ENCODE measurements at places on chromosomes 1 and 21. TPM values are rescaled to one million over a fixed set of nuclear protein-coding genes. Genes with fewer than 3 reads are reported as not detected.
A peak's percentile ranks its signal among the peaks of the same experiment; 100 is the strongest.

The MIGA1 gene
- total RNA-seq = 19.0 TPM

The SPRR1A gene
- total RNA-seq = not detected

The ANGPTL7 gene
- not detected for total RNA-seq

The PI4KB gene
- 50.3 TPM for total RNA-seq

The NUP210L gene
- total RNA-seq = not detected

The TSPAN2 gene
- total RNA-seq = 21.4 TPM

DNA sequence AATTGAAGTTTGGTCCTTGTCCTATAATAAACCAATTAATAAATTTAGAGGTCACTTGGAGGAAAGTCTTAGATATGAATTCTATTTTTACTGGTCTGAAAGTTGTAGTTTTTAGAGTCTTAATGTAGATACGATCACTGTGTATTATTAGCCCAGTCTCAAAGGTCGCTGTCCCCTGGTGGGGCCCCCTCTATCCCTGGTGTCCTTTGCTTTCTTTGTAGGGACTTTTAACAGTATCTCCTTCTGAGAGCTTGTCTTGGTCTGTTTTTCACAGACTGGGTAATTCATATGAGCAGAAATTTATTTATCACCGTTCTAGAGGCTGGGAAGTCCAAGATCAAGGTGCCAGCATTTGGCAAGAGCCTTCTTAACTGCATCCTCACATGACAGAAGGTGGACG lies 18.5 kb downstream of the CHD1L start:
- DNase-seq = no peak
- no peak overlapping the region for H3K27ac ChIP-seq
- H3K27me3 ChIP-seq = no peaks in the 10 kb centered on the region
- no peaks in the 10 kb centered on the region for H3K36me3 ChIP-seq

DNA sequence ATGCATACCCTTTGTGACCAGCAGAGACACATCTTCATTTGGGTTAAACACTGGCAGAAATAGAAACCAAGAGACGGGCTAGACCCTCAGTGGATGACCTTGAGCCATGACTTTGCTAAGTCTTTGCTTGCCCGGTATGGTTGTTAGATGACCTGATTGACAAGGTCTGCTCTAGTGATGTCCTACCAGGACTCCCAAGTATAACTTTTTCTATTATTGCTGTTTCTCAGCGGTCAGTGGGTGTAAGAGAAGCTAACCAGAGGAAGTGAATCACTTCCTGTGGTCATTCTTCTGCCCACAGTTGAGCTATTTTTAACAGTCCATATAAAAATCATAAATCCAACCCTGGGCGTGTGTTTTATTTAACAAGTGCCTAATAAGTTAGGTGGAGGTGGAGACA lies 126.2 kb upstream of the ETS2 start:
- no peak overlapping the region for H3K27ac ChIP-seq
- no peaks in the 10 kb centered on the region for H3K4me1 ChIP-seq
- H3K36me3 ChIP-seq = no peaks in the 10 kb centered on the region
- DNase-seq = no peak

- no peak overlapping the region for H3K4me3 ChIP-seq
- H3K4me1 ChIP-seq = no peaks in the 10 kb centered on the region
- H3K36me3 ChIP-seq = no peaks in the 10 kb centered on the region
- H3K27ac ChIP-seq = no peak overlapping the region
These were observed 261.6 kb downstream of the SPATA17 start for GRCh38 chr1:217892750-217893149.

GRCh38 chr1:37480125-37480466 lies 5.7 kb downstream of the ZC3H12A start:
- peaks cover 36% of the 10 kb centered on the region for H3K4me1 ChIP-seq
- no peaks in the 10 kb centered on the region for H3K36me3 ChIP-seq

DNA sequence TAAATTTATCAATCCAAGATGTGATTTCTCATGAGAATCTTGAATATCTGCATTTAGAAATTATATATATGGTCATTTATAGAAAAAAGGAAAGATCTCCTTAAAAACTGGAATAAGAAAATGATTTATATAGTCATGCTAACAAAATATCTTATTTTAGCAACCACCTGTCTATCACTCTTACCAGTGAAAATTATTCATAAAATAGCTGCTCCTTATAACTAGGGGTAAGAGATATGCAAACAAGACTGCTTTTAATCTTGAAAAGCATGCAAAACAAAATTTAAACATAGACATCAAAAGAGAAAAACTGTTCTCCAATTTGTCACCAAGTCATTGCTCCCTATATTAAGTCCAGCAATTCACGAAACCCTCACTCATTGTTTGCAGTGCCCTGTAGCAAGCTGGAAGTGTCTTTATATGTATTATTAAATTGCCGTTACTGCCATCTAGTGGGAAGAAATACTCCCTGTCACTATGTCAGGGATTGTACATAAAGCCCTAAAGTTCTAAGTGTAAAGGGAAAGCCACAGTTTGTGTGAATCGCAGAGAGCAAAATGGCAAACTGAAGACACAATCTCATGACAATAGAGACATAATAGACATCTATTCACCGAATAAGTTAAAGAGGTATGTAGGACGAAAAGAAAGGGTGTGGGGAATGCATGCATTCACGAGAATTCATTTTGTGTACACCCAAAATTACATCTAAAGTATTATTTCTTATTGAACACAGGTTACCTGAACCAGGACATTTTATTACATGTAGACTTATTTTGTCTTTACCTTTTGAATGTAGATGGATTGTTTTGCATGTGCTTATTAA lies 600.5 kb downstream of the USP25 start:
- no peaks in the 10 kb centered on the region for H3K27me3 ChIP-seq
- H3K36me3 ChIP-seq = no peaks in the 10 kb centered on the region
- H3K27ac ChIP-seq = no peak overlapping the region
- no peaks in the 10 kb centered on the region for H3K4me1 ChIP-seq
- no peak for DNase-seq
- H3K4me3 ChIP-seq = peak overlapping the region; percentile 17

DNA sequence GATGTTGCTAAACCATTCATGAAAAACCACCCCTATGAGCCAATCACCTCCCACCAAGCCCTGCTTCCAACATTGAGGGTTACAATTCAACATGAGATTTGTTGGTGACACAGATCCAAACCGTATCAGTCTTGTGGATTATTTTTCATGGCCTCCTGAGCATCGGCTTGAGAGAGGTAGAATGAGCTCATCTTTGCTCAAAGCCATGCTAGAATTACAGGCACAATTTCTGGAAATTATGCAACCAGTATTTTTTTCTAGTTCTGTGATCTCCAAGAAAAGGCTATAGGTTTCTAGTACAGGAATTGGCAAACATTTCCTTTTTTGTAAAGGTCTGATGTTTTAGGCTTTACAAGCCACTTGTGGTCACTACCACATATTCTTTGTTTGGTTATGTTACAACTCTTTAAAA lies 219.4 kb downstream of the DUSP10 start:
- H3K27me3 ChIP-seq = no peaks in the 10 kb centered on the region
- no peaks in the 10 kb centered on the region for H3K36me3 ChIP-seq
- H3K27ac ChIP-seq = no peak overlapping the region
- DNase-seq = no peak
- H3K4me3 ChIP-seq = no peak overlapping the region
- H3K4me1 ChIP-seq = no peaks in the 10 kb centered on the region

- H3K36me3 ChIP-seq = no peaks in the 10 kb centered on the region
- DNase-seq = no peak
- no peak overlapping the region for H3K4me3 ChIP-seq
- no peaks in the 10 kb centered on the region for H3K4me1 ChIP-seq
These were observed 28.5 kb downstream of the SORT1 start for GRCh38 chr1:109369167-109369746.

- H3K27me3 ChIP-seq = no peaks in the 10 kb centered on the region
- H3K4me3 ChIP-seq = peak overlapping the region; percentile 8
These were observed 824 bp upstream of the IFI44L start for GRCh38 chr1:78619446-78619802.

DNA sequence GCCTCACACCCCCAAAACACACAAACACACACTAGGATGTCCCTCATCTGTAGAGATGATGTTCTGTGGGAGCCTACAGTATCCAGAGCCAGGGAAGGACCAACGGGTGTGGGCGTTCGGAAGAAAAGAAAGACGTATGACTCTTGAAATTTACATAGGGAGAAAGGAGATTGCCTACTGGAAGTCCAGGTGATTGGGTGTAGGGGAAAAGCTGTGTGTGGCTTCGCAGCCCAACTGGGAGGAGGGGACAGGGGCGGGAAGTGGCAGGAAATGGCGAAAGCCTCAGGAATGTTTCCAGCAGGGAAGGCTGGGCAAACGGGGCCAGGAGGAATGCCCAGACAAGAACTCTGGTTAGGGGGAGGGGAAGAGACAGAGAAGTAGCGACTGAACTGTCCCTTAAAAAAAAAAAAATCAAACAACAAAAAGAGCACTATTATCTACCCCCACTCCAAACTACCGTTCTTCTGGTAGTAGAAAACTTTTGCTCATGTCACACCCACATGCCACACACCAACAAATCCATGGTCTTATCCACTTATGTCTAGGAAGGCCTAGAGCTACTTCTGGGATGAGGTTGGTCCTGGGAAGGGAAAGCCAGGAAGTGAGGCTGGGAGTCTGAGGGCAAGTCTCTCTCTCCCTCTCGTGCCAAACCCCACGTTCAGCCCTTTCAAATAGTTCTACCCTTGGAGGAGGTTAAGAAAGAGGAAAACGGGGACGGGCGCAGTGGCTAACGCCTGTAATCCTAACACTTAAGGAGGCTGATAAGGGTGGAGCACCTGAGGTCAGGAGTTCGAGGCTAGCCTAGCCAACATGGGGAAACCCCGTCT lies 1.8 kb upstream of the CKS1B start:
- peak overlapping the region; percentile 98 for H3K27ac ChIP-seq
- peak; percentile 68 for DNase-seq
- no peaks in the 10 kb centered on the region for H3K27me3 ChIP-seq
- H3K36me3 ChIP-seq = no peaks in the 10 kb centered on the region

DNA sequence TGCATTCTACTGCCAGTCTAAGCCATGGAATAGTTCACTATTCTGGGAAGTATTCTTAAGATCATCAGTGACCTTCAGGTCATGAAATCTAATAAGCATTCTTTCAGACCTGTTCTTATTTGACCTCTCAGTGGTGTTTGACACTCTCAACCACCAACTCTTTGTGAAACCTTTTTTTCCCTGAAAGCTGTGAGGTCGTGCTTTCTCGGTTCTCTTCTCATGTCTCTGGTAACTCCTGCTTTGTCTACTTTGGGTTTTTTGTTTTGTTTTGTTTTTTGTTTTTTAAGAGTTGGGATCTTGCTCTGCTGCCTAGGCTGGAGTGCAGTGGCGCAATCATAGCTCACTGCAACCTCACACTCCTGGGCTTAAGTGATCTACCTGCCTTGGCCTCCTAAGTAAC lies 56.3 kb downstream of the POU2F1 start:
- H3K27ac ChIP-seq = no peak overlapping the region
- peaks cover 4% of the 10 kb centered on the region for H3K4me1 ChIP-seq
- H3K27me3 ChIP-seq = no peaks in the 10 kb centered on the region
- H3K4me3 ChIP-seq = no peak overlapping the region
- H3K36me3 ChIP-seq = no peaks in the 10 kb centered on the region

- H3K27ac ChIP-seq = no peak overlapping the region
- no peaks in the 10 kb centered on the region for H3K27me3 ChIP-seq
- H3K4me3 ChIP-seq = no peak overlapping the region
- H3K36me3 ChIP-seq = no peaks in the 10 kb centered on the region
- no peaks in the 10 kb centered on the region for H3K4me1 ChIP-seq
These were observed 6.5 kb downstream of the CD34 start for GRCh38 chr1:207904391-207904790.

DNA sequence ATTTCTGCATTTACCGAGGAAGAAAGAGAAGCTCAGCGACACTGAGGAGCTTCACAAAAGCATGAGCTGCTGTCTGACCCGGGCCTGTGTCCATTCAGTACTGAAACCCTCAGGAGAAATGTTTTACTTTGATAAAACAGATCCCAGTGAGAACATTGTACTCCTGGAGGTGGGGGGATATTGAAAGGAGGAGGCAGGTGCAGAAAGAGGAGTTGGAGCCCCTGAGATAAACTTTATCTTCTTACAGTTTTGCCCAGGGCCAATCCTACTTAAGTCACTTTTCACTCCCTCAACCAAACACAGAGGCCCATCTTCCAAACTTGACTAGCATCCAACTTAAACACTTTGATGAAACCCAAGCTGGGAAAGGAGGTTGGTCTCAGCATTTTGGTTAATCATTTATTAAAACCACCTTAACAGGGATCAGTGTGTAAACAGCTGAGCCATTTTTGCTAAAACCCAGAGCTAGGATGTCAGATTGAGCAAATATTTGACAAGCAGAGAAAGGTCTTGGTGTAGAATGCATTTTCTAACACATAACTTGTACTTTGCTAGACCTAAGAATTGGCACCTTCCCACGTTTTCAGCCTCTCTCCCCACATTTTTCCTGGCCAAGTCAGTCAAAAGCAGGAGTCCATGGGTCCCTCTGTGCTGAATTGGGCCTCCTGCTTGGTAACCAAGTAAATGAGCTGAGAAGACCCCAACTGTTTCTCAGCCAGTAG lies 32.5 kb upstream of the SARS1 start:
- H3K36me3 ChIP-seq = no peaks in the 10 kb centered on the region
- H3K27me3 ChIP-seq = no peaks in the 10 kb centered on the region
- no peaks in the 10 kb centered on the region for H3K4me1 ChIP-seq
- no peak for DNase-seq
- no peak overlapping the region for H3K4me3 ChIP-seq

All from ovary (tissue), 10 donors.